Eye (tissue), 1 donor: ENCODE measurements at places on chromosomes 7 and 10.

DNA sequence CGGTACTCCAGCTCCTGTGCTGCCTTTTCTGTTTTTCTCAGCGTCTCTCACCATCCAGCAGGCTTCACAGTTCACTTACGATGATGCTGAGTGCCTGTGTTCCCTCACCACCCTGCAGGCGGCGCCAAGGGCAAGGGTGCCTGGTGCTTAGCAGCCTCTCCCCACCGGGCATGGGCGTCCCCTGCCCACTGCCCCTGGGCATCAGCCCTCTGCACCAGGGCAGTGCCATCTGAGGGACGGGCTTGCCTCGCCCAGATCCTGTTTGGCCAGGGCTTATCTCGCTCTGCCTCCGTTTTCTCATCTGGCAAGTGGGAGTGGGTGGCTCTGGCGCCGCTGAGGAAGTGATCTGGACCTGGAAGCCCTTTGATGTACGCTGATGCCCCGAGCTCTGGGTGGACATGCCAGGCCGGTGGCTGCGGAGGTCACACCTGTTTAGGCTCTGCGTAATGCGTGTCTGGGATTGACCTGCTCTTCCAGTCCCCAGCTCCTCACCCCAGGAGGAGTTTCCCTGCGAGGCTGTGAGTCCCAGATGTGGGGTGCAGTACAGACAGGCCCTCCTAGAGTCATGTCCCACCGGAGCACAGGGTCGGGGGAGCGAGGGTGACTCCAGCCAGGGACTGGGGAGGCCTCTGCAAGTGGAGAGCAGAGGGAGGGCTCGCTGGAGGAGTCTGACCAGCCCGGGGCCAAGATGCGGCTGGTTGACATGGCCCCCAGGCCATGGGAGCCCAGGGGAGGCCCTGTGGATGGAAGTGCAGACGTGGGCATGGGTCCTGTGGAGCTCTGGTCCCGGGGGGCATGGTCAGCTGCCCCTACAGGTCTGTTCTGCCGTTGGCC, 11.8 kb downstream of the TTYH3 start:
- no peak for DNase-seq

- no peak for DNase-seq
These were observed 46.4 kb downstream of the KIAA1217 start for GRCh38 chr10:24255115-24255880.

DNA sequence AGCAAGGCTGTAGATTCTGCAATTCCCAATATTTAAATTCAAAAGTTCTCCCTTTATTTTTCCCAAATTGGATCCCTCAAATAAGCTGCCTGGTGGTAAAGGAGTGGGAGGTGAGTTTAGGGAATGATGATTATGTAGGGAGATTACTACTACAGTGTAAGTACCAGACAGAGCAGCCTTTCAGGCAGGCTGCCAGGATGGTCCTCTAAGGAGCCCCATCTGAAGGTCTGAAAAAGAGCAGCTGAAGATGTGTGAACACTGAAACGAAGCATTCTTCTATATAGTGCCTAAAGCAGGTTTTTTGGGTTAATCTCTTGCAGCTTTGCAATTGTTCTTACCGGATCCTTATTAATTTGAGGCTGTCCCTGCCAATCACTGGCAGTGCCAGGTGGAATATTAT, 84.7 kb downstream of the CREB5 start:
- no peak for DNase-seq

GRCh38 chr10:100020142-100020885, 10.6 kb upstream of the DNMBP start:
- no peak for DNase-seq

GRCh38 chr7:112416127-112416526, 34.1 kb upstream of the IFRD1 start:
- no peak for DNase-seq

DNA sequence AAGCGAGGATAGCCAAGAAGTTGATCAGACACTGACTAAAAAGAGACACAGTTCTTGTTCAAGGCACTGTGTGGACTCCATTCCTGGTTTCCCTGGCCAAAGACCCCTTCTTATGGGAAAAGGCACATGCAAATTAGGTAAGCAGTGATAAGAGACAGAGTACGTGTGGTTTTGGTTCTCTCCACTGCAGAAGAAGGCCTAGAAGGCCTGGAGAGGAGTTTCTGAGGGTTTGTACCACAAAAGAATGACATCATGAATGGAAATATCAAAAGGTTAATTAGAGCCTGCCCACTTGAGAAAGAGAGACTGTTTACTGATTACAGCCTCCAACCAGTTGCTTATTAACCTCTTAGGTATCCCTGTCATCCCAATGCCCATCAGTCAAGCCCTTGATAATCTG, 137.5 kb downstream of the ZNF365 start:
- DNase-seq: no peak

GRCh38 chr7:5626498-5626897, 155.0 kb downstream of the RNF216 start:
- DNase-seq: no peak

DNA sequence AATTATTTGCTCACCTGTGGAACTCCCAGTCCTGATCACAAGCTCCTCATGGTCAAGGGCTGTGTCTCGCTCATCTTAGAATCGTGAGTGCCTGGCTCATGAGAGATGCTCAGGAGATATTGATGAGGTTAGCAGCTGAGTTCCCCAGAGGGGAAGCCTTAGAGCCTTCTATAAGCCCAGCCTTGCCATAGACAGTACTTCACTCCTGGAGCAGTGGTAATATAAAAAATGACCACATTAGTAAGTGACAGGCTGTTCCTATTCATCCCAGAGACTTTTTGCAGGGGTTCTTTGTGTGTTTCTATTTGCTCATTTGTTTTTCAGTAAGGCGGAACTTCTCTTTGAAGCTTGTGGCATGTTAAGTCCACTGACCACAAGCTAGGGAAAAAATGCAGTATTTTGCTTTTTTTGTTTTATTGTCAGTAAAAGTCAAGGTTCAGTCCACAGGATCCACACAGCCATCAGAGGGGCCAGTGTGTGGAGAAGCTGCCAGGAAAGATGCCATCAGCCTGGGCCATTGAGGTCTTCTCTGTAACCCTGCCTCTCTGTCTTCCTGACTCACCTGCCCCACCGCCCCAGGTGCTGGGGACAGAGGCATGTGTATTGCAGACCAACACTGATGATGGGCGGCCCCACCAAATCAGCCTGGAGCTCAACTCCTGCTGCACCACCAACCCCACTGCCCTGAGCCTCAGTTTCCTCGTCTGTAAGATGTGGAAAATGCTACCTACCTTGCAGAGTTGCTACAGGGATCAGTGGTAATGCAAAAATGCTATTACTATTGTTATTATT, 36.4 kb upstream of the JCAD start:
- no peak for DNase-seq

DNA sequence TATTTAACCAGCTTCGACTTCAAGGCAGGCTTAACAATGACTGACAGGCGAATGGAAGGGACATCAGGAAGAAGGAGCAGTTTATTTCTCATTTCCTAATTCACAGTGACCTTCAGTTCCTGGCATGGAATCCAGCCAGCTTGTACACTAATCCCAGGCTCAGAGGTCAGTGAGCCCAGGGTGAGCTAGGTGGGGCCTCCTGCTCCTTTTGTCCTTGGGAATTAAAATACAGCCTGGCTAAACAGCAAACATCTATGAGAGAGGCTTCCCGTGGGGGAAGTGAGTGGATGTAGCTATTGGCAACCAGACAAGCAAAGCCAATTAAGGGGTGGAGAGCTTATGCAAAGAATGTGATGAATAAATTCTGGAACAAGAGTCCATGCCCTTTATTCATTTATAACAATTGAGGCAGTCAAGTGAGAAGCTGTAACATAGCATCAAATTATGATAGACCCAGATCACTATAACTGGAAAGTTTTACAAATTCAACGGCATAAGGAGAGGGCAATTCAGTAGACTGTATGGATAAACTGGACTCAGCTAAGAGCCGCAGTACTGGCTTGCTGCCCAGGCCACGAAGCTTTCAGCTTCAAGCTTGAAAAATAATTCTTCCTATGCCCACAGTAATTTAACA, 57.1 kb downstream of the STK17A start:
- peak; percentile 94 for DNase-seq

DNA sequence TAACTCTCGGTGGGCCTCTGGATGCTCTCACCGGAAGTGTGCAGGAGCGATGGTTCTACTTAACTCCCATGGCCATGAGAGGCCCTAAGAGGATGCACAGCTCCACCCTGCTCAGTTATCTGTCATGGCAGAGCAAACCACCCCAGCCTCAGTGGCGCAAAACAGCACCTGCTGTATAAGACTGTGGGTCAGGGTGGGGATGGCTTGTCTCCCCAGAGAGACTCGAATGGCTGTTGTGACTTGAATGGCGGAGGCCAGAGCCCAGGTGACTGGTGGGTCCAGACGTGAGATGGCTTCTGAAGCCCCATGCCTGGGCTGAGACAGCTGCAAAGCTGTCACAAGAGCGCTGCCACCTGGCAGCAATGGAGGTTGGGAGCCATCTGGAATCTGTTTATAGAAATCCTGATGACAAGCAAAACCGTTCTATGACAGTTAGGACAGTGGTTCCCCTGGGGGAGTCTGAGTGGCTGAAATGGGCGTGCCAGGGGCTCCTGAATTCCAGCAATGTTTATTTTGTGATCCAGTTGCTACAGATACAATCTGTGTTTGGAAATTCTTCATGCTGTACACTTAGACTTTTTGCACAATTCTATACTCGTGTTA, 490.5 kb downstream of the TCERG1L start:
- peak; percentile 37 for DNase-seq

DNA sequence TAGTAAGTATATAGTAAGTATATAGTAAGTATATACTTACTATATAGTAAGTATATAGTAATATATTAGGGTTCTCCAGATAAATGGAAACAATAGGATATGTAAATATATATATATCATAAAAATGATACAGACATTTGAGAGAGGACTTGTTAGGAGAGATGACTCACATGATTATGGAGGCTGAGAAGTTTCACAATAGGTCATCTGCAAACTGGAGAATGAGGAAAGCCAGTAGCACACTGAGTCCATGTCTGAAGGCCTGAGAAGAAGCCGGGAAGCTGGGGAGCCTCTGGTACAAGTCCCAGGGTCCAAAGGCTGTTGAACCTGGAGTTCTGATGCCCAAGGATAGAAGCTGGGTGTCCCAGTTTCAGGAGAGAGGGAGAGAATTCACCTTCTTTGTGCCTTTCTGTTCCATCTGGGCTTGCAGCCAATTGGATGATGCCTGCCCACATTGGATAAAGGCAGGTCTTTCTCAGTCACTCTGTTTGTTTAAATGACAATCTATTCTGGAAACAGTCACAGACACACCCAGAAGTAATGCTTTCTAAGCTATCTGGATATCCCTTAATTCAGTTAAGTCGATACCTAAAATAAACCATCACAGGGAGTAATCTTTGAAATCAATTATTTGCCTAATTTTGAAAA, 205.5 kb upstream of the CDC14C start:
- no peak for DNase-seq

DNA sequence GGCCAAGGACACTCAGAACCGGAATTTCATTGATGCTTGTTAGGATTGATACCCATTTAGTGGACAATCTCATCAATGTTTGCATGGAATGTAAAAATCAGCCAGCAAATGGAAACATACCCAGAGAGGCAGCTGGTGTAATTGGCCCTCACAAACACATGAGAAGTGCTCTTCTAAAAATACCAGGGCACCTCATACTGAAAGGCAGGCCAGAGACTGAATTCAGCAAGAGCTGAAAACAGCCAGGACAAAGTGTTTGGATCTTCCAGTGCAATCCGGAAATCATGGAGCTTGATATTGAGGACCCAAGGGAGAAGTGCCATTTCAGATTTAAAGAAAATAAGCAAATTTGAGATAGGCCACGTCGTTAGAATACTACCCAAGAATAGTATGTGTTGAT, 498.6 kb downstream of the GALNT17 start:
- DNase-seq: no peak

- no peak for DNase-seq
These were observed 59.3 kb upstream of the APBB1IP start for GRCh38 chr10:26378861-26379294.

GRCh38 chr7:95682913-95683312, 86.6 kb upstream of the PDK4 start:
- no peak for DNase-seq

GRCh38 chr7:92415225-92415624, 32.1 kb upstream of the GATAD1 start:
- DNase-seq: no peak

DNA sequence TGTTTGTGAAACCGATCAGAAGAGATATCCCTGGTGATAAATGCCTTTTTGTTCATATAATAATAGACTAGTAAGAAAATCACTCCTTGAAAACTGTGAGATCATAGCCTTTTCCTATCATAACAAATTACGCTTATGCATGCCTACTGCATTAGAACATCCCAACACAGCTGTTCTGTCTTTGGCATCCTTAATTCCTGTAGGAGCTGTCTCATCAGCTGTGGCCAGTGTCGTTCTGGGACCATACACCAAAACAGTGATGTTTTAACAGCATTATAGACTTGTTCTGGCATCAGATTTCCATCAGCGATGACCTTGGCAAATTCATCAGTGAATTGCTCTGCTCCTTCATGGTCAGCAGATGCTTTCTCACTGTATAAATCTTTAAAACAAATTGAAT, 423.6 kb upstream of the LRGUK start:
- DNase-seq: peak; percentile 56

DNA sequence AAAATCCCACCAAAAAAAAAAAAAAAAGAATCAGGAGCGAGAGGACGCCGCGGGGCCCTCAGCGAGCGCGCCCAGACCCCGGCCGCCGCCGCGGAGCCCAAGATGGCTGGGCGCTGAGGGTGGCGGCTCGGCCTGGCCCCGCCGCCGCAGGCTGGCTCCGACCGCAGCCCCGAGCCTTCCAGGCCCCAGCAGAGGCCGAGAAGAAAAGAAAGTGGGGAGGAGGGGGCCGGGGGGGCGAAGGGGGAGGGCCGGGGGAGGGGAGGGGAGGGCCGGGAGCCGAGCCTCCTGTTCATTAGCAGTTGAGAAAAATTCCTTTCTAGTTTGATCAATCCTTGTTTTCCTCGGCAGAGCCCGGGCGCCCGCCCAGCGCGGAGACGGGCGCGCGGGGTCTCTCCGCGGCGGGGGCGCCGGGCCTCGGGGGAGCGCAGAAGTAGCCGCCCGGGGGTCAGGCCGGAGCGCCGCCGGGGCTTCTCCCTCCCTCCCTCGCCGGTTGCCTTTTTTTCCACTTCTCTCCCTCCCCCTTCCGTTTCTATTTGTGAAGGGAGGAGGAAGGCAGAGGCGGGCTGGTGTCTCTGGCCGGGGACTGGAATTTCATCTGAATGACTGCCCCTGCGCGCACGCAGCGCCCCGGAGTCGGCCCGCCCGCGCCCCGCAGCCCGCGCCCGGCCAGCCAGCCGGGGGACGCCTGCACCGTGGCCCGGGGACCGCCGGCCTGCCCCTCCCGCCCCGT, 778 bp upstream of the TRIM8 start:
- DNase-seq: peak; percentile 89
